ENCODE measurements at places on chromosomes 7 and 10.

- DNase-seq, result peak; percentile 72
These were observed 62.5 kb downstream of the TMEM130 start for GRCh38 chr7:98807068-98808048.

GRCh38 chr7:139328375-139328774 is 12.8 kb upstream of the FMC1 start:
- DNase-seq, result peak; percentile 75

- no peak for DNase-seq
These were observed 57.2 kb upstream of the SMNDC1 start for GRCh38 chr10:110361800-110362456.

- DNase-seq, result no peak
These were observed 346.5 kb upstream of the GALNT17 start for GRCh38 chr7:70785427-70785826.

DNA sequence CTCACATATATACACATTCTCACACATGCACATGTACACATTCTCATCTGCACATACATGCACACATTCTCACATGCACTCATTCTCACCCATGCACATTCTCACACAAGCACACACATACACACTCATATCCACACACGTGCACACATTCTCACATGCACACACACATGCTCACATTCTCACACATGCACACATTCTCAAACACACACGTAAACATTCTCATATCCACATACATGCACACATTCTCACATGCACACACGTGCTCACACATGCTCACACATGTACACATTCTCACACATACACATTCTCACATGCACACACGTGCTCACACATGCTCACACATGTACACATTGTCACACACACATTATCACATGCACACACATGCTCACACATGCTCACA is 260.6 kb downstream of the PTPRN2 start:
- no peak for DNase-seq

DNA sequence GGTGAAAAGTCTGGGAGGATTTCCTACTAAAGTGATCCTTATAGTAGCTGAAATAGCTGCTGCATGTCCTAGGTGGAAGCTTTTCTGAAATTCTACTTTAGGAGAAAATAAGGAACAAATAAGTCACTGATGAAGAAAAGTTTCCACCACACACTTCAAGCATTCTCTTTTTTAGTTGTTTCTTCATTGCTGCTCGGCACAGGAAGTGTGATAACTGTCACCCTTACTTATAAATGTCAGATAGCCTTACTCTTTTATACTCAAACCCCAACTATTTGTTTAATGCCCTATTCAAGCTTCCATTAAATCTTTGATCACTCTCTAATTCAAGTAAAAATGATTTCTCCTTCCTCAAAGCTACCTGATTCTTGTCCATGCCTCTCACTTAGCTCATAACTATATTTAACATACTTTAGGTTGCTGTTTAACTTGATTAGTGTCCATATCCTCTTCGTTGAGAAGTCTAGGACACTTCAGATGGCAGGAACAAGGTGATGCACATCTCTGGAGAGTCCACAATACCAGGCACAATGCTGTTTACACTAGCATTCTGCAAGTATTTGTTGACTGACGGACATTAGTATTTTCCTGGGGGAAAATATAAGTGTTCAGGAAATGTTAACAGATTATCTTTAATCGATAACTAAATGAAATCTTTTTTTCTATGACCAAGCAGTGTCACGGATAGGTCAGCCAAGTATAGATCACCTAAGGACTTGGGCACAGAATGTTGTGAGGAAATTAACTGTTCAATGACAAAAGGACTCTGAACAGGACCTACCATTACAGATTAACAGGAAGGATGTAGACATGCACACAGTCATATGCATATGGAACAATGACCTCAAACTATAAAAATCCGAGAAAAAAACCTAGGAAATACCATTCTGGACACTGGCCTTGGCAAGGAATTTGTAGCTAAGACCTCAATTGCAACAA is 67.4 kb downstream of the ZNF438 start:
- no peak for DNase-seq

GRCh38 chr7:44225566-44226395 is 25.0 kb downstream of the YKT6 start:
- no peak for DNase-seq

- DNase-seq, result no peak
These were observed 38.2 kb downstream of the HTR5A start for GRCh38 chr7:155108144-155108901.

DNA sequence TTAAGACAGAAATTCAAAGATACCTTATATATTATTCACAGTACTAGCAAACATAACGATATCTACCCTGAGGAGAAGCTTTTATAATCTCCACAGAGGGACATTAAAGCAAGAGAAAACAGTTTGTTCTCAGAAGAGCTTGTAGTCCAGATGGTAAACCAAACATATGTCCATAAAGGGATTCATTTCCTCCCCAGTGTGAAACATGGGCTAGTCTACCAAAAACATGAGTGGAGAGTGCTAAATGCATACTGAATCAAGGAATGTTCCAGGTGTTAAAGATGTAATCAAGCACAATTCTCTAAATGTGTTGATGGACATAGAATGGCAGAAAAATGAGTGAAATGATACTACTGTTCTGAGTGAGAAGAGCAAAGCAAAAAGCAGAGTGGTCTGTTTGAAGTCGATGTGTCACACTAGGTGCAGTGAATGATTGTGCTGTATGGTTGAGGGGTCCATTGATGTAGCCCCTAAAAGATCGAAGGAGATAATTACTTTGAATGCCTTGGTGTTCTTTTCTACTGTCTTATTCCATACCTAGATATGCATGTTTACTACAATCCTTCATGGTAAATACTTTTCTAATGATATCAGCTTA is 25.3 kb downstream of the BCAP29 start:
- DNase-seq, result no peak

DNA sequence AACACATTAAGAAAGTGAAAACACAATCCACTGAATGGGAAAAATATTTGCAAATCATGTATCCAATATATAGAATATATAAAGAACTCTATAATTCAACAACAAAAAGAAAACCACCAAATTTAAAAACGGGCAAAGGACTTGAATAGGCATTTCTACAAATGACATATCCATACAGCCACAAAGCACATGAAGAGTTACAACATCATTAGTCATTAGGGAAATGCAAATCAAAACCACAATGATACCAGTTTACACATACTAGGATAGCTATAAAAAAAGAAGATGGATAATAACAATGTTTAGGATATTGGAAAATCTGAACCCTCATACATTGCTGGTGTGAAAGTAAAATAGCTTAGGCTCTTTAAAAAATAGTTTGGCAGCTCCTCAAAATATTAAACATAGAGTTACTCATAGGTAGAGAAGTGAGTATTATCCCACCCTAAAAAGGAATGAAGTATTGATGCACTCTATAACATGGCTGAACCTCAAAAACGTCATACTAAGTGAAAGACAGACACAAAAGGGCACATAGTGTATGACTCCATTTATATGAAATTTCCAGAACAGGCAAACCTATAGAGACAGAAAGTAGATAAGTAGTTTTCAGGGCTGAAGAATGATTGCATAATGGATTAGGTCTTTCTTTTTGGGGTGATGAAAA is 4.5 kb downstream of the ZPBP start:
- DNase-seq, result no peak

DNA sequence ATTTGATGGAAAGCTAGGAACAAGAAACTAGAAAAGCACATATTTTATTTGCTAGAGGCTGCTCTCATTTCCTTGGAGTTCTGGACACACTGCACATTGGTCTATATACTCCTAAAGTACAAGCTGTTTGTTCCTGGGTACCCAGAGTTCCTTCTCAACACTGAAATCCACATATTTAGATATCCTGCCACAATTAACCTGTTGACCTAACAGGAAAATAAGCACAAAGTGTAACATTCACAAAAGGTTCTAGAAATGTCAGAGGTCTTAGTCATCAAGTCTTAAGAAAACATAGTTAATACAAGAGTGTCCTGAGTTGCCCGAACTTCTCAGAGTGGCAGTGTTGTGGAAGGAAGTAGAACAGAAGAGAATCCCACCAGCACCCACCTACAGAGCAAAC is 115.6 kb downstream of the ELMO1 start:
- no peak for DNase-seq

- peak; percentile 47 for DNase-seq
These were observed 9.9 kb downstream of the IGFBP1 start for GRCh38 chr7:45898222-45898621.

- DNase-seq, result peak; percentile 54
These were observed 42.2 kb downstream of the BMPR1A start for GRCh38 chr10:86798611-86799010.

DNA sequence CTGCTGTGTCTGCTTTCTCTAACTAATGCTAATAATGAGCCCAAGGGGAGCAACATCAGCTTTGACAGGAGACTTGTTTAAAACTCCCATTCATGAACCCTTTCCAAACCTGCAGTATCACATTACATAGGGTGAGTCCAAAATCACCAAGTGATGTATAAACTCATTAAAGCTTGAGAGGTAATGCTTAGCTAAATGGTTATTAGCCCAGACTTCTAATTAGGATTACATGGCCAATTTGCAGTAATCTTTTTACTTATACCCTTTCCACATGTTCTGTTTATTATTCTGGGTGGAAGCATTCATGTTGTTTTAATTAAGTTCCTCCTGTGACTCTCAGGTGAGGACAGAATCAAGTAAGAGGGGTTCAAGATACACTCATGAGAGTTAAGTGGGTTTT is 17.5 kb downstream of the ZNF138 start:
- no peak for DNase-seq

DNA sequence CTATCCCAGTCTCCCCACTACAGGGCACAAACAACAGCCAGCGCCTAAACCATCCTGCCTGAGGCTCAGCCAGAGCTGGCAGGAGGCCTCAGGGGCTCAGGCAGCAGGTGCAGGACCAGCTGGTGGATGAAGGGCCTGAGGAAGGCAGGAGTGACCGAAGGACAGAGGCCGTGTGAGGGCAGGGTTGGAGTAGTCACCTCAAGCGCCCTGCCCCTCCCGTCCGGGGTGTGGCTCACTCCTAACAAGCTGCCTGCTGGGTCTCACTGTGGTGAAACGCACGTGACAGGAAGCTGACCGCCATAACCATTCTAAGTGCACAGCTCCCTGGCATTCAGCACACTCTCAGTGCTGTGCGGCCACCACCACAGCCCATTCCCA is 281.1 kb downstream of the ELFN1 start:
- peak; percentile 22 for DNase-seq

- DNase-seq, result no peak
These were observed 124.6 kb upstream of the LANCL2 start for GRCh38 chr7:55240418-55241142.

DNA sequence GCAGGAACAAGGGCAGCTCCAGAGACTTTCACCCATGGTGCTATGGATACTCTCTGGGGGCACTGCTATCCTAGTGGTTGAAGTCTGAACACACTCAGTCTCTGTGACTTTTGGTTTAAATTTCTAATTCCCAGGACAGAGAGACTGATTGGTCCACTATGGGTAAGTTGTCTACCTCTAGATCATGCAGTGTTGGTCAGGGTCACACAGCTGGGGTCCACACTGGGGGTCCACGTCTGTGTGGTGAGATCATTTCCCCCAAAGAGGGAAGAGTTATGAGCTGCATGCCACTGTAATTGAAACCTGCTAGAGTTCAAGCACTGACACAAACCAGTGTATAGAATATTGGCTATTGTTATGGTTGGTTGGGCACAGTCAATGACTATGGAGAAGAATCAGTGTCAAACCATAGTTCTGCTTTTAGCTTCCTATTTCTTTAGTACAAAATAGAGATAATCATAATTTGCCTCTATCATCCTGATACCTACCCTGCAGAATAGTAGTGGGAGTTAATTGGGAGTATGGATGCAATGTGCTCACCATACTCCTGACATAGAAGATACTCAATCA is 101.6 kb downstream of the PRTFDC1 start:
- peak; percentile 53 for DNase-seq

DNA sequence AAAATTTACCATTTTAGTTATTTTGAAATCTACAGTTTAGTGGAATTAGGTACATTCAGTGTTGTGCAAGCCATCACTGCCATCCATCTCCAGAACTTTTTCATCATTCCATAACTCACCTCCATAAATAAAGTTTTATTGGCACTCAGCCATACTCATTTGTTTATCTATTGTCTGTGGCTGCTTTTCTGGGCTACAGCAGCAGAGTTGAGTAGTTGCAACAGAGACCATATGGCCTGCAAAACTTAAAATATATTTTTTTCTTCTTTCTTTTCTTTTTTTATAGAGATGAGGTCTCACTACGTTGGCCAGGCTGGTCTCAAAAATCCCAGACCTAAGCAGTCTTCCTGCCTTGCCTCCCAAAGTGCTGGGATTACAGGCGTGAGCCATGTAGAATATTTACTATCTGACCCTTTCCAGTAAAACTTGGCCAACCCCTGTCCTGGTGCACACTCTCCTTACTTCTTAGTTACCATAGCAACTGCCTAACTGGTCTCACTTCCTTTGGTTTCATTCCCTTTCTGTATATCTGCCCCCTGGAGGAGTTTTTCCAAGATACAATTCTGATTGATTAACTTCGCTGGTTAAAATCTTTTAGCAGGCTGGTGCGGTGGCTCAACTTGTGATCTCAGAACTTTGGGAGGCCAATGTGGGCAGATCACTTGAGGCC is 133.2 kb downstream of the CUX1 start:
- peak; percentile 43 for DNase-seq

- DNase-seq, result no peak
These were observed 127.1 kb downstream of the AOAH start for GRCh38 chr7:36597090-36597773.

GRCh38 chr10:102799691-102800471 is 37.3 kb downstream of the CYP17A1 start:
- DNase-seq, result no peak

DNA sequence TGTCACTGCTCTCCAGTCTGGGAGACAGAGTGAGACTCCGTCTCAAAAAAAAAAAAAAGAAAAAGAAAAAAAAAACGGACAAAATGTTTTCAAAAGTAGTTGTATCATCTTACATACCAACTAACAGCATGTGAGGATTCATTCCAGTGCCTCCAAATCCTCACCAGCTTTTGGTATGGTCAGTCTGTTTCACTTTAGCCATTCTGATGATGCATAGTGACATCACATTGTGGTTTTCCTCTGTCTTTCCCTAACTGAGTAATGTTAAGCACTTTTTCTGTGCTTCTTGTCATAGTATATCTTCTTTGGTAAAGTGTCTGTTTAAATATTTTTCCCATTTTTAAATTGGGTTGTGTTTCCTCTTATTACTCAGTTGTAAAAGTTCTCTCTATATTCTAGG is 251.4 kb upstream of the CTBP2 start:
- peak; percentile 89 for DNase-seq

DNA sequence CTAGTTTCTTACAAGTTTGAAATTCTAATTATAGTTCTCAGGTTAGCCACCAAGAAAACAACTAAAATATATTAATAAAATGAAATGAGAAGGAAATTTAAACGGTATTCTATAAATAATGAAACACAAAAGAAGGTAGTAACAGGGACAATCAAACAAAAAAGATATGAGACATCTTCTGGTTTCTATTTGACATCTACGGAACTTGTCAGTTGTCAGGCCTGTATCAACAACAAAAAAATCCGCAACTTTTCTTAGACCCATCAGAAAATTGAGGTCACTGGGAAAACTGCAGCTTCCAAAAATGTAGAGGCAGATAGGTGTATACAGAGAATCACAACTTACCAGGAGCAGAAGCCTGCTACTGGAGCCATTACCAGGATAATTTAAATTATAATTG is 70.6 kb downstream of the ZPBP start:
- no peak for DNase-seq
